GM23338 (cell line): ENCODE measurements at places on chromosomes 7 and 10. TPM values are rescaled to one million over a fixed set of nuclear protein-coding genes. Genes with fewer than 3 reads are reported as not detected.
A peak's percentile ranks its signal among the peaks of the same experiment; 100 is the strongest.

DNA sequence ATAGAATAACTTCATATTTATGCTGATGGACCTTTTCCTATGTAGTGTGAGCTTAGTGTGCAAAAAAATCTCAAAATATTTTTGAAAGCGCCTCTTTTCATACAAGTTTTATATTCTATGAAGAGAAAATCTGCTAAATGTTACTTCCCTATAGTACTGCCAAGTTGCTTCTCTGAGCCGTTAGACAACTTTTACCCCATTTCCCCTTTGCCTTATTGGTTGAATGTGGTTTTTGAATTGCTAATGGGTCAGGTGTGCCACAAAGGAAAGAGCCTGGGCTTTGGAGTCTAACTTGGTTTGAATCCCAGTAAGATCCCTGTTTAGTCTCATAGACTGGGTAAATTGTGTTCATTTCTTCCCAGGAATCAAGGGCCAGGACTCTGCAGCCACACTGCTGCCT, 261.5 kb downstream of the SNX10 start:
- DNase-seq, result no peak

DNA sequence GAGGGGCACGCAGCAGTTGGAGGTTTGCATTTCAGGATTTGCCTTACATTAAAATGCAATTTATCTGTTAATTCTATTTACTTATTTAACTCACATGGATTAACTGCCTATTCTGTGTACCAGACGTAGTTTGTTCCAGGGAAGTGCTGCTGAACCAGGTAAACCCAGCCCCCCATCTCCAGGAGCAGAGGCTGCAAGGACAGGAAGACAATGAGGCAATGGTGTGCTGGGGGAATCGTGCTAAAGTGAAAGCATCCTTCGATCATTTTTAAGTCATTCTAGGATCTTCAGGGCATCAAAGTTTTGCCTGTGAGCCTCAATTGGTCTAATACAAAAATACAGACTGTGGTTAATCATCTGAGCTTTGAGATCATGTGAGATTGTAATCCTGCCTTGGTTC, 166.4 kb downstream of the DNAJB6 start:
- no peak for DNase-seq

GRCh38 chr7:1744296-1745017, 74.4 kb downstream of the ELFN1 start:
- DNase-seq, result no peak

GRCh38 chr7:8159595-8159994, 102.4 kb downstream of the ICA1 start:
- no peak for DNase-seq

GRCh38 chr7:116986611-116987565, 33.6 kb downstream of the ST7 start:
- DNase-seq, result no peak

DNA sequence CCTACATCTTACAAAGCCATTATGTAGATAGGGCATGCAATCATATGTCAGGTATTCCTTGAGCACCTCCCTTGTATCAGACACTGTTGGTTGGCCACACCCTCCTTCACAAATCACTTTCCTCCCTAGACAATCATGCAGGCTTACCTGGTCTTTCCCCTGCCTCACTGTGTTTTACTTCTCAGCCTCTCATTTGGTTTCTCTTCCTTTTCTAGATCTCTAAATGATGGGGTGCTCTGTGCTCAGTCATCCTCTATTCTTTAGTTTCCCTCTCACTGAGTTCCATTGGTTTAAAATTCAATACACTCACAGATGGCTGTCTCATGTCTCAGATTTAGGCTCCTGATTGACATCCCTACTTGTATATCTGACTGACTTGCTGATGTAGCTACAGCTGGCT, 31.4 kb downstream of the ANK3 start:
- DNase-seq, result no peak

- DNase-seq, result peak; percentile 72
Observed at GRCh38 chr7:25389489-25390106, 161.3 kb upstream of the NPVF start.

DNA sequence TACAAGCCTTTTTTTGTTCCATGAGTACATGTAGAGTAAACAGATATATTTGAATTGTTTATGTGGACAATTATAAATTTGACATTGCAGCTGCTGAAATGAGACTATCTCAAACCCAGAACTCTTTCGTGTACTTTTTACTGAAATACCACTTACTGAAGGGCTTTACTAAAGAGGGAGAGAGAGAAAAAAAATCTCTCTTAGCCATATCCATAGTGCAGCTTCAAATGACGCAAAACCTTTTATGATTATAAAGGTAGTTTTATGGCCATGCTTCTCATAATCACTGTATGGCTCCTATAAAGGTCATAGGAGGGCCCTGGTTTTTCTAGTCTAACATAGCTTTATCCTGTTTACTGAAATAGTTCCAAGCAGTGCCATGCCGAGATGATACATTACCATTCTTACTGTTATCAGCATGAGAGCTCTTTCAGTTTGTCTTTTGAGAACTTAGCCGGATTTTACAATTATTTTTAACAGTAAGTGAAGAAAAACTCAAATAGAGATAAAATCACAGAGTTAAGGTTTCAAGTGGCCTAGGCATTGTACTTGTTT, 35.1 kb downstream of the KCND2 start:
- DNase-seq, result no peak

DNA sequence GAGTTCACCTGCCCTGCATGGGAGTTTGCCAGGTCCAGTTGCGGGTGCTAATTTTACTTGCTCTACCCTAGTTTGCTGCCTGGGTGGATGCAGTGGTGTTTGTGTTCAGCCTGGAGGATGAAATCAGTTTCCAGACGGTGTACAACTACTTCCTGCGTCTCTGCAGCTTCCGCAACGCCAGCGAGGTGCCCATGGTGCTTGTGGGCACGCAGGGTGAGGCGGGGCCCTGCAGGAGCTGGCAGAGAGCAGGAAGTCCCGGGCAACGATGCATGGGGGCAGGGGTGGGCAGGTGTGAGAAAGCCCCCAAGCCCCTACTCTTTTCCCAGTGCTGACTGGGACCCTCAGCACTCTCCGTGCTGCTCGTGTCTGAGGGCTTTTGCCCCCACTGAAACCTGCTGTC, 31.3 kb downstream of the AGAP3 start:
- DNase-seq, result no peak

GRCh38 chr10:70274643-70275042, 9.2 kb downstream of the NPFFR1 start:
- no peak for DNase-seq

- peak; percentile 21 for DNase-seq
Observed at GRCh38 chr7:98877692-98878364, 504 bp upstream of the TRRAP start.

DNA sequence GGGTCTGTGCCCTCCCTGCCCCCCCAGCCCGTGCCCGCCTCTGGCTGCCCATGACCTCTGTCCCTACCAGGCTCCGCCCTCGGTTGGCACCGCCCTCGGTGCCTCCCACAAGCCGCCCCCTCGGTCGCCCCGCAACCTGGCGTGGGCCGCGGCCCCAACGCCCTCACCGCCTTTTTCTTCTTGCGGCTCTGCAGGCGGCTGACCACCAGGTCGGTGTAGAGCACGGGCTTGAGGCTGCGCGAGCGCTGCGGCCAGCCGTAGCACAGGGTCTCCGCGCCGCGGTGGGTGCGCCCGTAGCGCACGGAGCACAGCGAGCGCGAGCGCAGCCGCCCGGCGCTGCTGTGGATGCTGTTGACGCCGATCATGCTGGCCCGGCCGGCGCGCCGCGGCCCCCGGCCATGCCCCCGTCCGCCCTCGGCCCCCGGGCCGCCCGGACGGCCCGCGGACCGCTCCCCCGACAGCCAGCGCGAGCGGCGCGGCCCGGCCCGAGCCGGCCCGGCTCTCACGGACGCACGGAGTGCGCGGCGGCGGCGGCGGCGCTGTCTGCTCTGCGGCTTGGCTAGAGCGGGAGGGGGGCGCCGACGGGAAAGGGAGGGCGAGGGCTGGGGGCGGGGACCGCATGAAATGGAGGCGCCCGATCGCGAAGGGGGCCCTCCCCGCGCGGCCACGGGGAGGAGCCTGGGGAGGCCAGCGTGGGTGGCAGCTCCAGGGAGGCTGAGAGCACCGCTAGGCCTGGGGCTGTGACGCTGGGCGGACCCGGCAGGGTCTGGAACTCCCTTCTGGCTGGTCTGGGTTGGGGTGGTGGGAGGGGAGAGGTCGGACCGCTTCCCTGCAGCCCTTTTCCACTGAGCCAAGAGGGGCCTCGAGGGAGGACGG, 9.6 kb downstream of the PSD start:
- DNase-seq, result peak; percentile 64

- DNase-seq, result peak; percentile 69
Observed at GRCh38 chr10:42933448-42934340, 143.2 kb upstream of the RET start.

DNA sequence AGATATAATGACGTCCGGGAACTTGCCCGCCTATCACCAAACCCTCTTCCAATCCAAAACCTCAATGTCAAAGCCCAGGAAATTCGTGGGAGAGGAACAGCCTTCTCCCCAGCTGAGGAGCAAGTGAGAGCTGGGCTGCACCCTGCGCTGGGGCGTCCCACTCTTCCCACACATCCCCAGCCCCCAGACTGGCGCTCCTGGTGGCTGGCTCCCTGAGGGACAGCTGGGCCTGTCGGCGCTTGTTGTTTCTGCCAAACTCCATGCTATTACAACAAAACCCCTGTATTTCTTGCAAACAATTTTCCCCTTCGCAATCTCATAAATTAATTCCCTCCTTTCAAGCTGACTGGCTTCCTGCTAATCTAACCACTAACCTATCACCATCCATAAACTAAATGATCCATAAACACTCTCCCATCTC, 53.0 kb downstream of the GRID1 start:
- no peak for DNase-seq

DNA sequence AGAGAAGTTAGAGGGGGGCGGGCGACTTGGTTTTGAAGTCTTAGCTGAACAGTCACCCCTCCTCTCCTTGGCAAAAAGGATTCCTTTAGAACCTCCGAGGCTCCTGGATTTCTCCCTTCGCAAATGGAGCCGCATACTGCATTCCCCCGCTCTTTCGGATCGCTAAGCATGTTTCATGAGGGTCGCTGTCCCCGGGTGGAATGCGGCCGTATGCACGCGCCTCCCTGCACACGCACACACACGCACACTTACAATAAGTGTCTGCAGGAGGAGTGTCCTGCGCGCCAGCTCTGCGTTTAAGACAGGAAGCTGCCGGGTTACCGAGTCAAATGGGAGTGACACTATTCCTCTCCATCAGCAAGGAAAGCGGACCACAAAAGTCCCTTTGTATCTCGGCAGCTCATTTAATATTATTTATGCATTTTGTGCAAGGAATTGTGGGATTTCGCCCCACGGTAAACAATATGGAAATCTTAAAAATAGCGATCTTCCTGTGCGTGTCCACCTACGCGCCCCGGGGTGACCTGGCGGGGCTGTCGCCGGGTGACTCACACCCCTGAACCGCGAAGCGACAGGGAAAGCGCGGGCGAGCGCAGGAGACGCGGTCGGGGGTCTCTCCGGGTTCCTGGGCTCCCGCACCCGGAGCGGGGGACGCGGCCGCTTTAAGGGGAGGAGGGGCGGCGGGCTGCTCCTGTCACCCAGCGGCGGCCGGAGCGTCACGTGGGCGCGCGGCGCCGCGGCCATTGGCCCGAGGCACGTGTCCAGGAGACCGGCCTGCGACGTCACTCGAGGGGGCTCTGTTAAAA, 988 bp upstream of the EN2 start:
- peak; percentile 84 for DNase-seq

- peak; percentile 59 for DNase-seq
Observed at GRCh38 chr10:11035301-11035991, 17.8 kb downstream of the CELF2 start.

GRCh38 chr10:49601857-49602256, 8.3 kb upstream of the SLC18A3 start:
- no peak for DNase-seq

DNA sequence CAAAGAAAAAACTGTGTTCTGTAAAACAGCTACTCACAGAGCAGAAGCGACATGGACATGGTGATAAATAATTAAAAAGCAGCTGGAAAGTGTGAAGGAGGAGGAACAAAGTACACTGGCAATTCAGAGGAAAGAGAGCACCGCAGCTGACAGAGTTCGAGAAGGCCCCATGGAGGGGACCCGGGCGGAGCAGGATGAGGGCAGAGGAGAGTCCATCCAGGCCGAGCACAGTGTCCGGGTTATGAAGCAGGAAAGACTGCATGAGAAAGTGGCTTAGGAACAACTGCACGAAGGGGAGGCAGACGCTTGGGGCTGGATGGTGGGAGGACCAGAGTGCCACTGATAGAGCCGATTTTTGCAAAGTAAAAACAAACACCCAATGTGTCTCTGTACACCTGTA, 185.5 kb downstream of the ZMYND11 start:
- DNase-seq, result no peak

DNA sequence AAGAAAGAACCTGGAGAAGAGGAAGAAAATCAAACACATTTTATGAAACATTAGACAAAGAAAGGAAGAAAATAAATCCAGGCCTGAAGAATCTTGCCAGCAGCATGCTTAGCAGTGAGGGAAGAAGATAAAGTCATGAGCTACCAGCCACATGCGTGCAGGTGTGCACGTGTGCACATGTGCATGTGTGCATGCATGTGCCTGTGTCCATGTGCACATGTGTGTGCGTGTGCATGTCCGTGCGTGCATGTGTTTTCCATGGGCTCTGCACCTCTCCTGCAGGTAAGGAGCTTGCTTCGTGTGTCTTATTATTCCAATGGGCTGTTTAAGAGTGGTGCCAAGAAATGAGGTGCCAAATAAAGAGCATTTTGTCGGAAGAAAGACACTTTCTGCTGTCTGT, 322.2 kb downstream of the FGFR2 start:
- no peak for DNase-seq

DNA sequence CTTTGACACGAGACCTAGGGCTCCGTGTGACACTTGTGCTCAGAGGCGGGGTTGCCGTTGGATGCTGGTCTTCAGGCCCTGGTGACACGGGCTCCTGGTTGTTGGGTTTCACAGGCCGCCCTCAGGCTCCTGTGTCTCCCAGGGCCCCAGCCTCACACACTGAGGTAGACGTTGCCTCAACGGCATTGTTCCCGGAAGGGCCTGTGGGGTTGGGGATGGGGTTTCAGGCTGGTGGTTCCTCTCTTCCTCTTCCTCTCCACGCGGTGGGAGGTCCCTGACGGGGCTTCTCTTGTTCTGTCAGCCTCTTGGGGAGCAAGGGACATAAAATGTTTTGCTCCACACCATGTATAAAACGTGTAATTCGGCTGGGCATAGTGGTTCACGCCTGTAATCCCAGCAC, 125.1 kb downstream of the TRRAP start:
- DNase-seq, result no peak

GRCh38 chr7:155746188-155746587, 66.1 kb downstream of the SHH start:
- DNase-seq, result no peak

DNA sequence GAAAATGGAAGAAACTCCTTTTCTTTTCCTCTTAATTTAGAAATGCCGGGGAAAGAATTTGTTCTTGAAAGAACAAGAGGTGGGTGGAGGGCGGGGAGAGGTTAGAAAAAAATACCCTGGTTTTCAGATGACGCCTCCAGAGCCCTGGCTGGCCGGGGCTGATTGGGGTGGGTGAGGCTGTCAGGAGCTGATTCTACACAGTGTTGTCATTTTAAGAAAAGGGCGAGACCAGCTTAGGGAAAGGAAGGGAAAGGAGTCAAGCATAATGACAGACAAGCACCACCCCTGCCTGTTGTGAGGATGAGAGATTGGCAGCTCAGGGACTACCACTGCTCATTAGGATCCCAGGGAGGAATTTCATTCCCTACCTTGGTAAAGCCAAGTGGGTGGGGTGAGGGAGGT, 9.9 kb upstream of the FAM180A start:
- DNase-seq, result peak; percentile 35

Gene AOAH
- total RNA-seq, result not detected in 2 replicates

Gene SLC26A3
- not detected in 2 replicates for total RNA-seq

Gene MRM2
- total RNA-seq, result 25.3 and 30.0 TPM in 2 replicates

Gene AKR1D1
- total RNA-seq, result 0.14 TPM in 1 of 2 replicates, not detected in the other

Gene GDF2
- total RNA-seq, result not detected in 2 replicates

Gene FAM25G
- not detected in 2 replicates for total RNA-seq

Gene DDX56
- 70.5 and 72.3 TPM in 2 replicates for total RNA-seq

Gene LLCFC1
- total RNA-seq, result not detected in 2 replicates
